ENCODE measurements at places on chromosomes 7 and 10.

GRCh38 chr7:158774952-158775351 is 54.4 kb downstream of the ESYT2 start:
- DNase-seq = no peak

- no peak for DNase-seq
Observed at GRCh38 chr7:5424749-5425506, 1.3 kb upstream of the TNRC18 start.

DNA sequence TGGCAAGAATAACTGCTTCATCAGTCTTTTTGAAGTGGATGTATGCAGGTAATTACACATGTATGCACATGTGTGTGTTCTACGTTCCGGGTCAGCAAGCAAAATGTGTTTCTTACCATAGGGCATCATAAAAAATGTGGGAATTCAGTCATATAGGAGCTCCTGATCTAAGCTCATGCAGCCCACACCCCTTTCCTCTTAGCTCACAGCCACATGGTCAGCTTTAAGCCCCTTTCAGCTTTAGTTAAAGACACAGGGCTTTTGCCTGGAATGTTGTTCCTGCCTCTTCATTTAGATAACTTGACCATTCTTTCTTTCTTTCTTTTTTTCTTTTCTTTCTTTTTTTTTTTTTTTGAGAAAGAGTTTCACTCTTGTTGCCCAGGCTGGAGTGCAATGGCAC is 258.1 kb downstream of the RPS24 start:
- DNase-seq = no peak

GRCh38 chr10:4981722-4982471 is 18.7 kb downstream of the AKR1C1 start:
- DNase-seq = peak; percentile 89

- DNase-seq = no peak
Observed at GRCh38 chr10:102975483-102976379, 57.6 kb downstream of the CNNM2 start.

DNA sequence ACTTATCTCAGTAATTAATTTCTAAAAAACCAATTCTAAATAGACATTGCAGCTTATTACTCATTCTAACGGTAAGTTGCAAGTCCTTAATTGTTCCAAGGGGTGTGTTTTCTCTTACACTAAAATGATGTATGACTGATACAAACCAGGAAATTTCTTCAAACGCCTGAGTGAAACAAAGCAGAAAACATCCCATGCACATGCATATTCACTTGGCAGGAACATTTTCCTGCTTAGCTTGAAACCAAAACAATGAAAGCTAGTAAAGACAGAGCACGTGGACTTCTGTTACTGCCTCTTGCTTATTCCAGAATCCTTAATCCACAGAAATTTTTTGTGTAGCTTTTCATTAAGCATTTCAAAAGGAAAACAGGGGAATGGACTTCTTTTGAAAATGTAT is 187.7 kb downstream of the MTERF1 start:
- no peak for DNase-seq

- DNase-seq = no peak
Observed at GRCh38 chr7:94529516-94529915, 19.9 kb downstream of the CASD1 start.

DNA sequence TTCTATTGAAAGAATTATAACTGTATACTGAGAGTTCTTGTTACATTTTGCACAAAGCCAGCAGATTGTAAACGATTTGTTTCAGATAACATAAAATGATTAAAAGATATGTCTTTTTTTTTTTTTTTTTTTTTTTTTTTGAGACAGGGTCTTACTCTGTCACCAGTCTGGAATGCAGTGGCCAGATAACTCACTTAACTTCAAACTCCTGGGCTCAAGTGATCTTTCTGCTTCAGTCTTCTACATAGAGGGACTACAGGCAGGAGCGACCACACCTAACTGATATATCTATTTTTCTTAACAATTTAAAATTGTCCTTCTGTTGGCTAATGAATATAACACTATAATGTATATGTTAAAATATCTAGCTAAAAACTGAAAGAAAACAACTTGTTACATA is 317.3 kb upstream of the CACNA2D1 start:
- no peak for DNase-seq

All from Jurkat, Clone E6-1 (cell line).